MCF 10A (cell line): ENCODE measurements at places on chromosomes 3 and 15.
A peak's percentile ranks its signal among the peaks of the same experiment; 100 is the strongest.

GRCh38 chr3:187673012-187673411 is 2.8 kb upstream of the SST start:
- no peak for DNase-seq

DNA sequence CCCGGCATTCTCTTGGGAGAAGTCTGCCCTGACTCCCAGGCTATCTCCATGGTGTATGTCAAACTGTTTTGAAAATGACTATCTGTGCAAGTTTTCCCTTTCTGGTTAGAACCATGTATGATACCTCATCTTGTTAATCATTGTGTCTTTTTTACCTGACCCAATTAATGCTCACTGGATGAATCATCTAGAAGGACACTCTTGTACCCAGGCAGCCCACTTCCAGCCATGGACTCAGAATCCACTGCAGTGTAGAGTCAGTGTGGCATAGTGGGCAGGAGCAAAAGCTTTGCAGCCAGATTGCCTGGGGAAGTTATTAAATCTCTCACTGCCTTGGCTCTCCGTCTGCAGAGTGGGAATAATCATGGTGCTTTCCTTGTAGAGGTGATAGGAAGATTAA is 1.2 kb downstream of the FAM3D start:
- no peak for DNase-seq

DNA sequence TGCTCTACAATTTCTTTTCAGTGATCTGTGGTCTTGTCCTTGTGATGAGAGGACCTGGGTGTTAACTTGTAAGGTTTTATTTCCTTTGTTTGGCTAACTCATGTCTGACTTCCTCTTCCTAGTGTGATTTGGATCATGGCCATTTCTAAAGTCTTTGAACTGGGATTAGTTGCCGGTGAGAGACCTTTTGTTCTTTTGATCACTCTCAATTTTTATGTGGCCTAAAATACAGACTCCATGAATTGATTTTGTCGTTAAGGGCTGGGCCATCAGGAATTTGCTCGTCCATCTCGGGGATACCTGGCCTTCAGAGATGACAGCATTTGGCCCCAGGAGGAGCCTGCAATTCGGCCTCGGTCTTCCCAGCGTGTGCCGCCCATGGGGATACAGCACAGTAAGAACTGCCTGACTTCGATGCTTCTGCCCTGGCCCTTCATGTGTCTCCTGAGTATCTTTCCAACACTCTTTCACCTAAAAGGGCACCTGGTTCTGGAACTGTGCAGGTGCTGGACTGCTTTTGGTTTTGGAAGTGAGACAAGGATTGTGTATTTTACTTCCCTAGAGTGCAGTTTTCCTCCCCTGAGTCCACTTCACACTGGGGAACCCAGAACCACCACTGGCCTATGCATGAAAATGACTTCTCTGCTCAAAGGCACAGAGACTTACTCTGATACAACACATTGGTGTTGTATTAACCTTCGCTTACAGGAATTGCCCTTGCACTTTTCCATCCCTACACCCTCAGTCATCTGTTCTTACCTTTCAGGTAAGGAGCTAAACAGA is 13.1 kb upstream of the LRRC2 start:
- no peak for DNase-seq

GRCh38 chr3:128133273-128133883 is 9.8 kb upstream of the RUVBL1 start:
- peak; percentile 75 for DNase-seq

- no peak for DNase-seq
Observed at GRCh38 chr3:25906132-25906906, 116.4 kb downstream of the OXSM start.

DNA sequence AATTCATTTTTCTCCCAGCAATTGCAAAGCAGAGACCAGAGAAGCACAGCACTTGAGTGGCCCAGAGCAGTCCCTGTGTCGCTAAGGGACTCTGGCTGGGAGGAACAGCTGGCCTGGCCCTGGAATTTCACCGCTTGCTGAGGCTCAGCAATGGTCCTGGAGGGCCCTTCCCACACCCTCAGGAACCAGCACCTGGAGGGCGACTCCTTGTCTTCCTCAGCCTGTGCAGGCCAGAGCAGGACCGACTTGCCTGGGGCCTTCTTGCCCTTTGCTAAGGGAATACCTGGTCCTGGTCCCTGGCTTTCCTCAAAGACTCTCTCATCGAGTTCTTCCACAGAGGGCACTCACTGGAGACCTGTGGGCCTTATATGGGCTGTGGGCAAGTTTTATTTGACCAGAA is 294.6 kb downstream of the RPLP1 start:
- no peak for DNase-seq

- DNase-seq = peak; percentile 42
Observed at GRCh38 chr15:97893967-97894366, 66.5 kb upstream of the ARRDC4 start.

DNA sequence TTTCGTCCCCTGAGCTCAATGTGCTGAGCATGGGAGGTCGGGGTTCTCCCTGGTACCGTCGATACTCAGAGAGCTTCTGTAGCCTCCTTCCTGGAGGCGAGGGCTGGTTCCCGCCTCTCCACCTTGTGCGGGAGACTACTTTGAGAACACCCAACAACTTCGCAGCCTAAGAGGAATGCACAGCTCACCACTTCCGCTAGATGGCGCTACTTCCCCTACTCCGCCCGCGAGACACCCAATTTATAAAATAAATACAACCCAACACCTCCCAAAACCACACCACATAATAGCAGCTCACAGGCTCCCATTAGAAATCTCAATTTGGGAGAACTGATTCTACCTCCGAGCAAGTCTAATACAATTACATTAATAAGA is 1.2 kb downstream of the RGMA start:
- peak; percentile 80 for DNase-seq

DNA sequence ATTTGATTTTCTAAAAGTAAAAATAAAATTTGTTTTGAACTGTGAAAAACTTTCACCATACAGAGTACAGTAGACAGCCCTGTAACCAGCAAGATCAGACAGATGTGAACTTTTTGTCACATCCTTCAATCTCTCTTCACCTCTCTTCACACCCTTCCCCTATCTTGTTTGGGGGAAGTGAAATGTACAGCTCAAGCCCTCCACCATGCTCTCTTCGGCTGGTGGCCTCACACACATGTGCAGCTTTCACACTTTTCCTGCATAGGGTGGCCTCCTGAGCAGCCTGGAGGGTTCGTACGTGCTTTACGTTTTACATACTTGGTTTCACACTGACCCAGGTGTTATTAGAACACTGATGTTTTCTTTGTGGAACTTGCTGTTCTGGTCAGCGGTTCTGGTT is 86.4 kb downstream of the DNAJB8 start:
- DNase-seq = no peak

DNA sequence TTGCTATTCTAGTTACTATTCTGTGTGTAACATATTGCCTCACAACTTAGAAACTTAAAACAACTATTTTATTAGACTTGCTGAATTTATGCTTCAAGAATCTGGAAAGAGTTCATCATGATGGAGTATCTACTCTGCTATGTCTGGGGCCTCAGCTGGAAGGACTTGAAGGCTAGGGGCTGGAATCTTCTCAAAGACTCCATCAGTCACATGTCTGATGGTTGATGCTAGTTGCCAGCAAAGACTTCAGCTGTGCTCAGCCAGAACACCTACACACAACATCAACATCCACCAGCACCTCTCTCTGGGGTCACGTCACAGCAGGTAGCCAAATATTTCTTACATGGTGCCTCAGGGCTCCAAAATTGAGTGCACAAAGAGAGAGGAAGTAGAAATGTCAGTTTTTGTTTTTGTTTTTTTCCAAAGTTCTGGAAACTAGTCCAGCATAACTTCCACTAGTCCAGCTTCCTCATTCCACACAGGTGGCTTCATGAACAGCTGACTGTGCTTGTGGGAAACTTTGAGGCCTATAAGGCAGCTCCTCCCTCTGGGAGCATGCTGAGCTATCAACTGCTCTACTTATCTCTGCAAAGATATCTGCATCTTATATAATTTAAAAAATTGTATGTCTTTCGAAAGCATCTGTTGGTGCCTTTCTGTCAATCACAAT is 325.4 kb upstream of the AGTR1 start:
- no peak for DNase-seq

DNA sequence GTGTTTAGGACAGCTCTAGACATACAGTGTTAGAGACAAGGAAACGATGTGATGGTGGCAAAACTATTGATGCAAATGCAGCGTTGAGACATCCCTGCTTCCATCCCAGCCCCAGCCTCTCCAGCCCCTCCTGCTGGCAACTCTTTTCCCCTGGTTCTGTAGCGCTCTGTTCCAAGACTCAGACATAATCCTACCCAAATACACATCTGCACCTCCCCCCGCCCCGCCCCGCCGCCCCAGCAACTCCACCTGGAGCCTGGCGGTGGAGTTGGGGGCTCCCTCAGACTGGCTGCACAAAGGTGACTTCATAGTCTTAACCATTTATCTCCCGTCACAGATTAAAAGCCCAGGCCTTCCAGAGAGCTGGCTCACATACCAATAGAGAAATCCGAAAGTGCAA is 7.2 kb upstream of the SEC22A start:
- no peak for DNase-seq

DNA sequence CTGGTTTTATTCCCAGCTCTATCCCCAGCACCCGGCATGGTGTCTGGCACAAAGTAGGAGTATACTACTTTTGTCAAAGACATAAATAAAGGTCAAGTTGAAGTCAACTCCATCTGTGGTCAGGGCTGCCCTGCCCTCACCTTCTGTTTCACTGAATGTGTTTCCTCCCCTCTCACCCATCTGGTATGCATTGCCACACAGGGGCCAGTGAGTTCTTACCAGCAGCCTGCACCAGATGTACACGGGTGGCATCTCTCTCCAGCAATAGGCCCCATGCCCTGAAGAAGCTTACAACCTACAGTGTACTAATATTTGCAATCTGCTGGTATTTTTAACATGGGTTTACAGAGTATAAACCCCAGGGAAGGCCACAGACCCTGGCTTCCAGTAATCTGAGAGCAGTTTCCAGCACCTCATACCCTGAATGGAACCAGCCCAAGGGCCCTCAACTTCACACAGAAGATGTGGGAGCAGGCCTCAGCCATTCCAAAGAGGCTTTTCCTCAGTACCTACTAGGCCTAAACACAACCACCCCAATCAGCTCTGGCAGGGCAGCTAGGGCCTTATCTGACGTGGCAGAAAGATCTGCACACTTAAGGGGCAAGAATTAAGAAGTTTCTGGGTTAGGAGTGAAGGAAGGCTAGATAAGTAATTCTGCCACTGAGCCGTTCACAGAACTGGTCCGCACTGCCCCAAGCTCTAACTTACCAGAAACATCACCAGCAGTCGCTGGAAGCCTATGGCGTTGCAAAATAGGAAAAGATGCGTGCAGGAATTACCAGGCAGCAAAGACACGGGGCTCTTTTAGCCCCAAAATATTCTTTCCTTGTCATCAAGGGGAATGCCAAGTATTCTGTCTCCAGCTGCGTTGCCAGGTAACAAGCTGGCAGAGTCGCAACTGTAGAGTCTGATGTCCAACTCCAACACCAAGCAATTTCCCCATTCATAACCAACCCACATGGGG is 2.1 kb downstream of the IDH2 start:
- DNase-seq = peak; percentile 41

DNA sequence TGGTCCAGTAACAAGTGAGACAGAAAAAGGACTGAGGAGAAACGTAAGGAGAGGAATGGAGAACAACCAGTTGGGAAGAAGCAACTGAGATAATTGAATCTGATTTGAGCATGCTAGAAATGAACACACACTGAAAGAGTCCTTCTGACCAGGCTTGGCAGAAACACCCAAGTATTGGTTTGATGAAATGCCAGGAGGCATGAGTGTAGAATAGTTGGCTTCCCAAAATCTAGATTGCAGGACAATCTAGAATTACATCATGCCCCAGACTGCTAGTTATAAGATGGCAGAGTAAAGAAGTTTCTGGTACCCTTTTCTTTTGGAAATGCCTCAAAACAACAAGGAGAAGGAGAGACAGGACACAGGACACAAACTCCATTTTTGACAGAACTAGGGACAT is 189.7 kb upstream of the STT3B start:
- DNase-seq = no peak

- no peak for DNase-seq
Observed at GRCh38 chr3:195023989-195024388, 247.0 kb downstream of the XXYLT1 start.

DNA sequence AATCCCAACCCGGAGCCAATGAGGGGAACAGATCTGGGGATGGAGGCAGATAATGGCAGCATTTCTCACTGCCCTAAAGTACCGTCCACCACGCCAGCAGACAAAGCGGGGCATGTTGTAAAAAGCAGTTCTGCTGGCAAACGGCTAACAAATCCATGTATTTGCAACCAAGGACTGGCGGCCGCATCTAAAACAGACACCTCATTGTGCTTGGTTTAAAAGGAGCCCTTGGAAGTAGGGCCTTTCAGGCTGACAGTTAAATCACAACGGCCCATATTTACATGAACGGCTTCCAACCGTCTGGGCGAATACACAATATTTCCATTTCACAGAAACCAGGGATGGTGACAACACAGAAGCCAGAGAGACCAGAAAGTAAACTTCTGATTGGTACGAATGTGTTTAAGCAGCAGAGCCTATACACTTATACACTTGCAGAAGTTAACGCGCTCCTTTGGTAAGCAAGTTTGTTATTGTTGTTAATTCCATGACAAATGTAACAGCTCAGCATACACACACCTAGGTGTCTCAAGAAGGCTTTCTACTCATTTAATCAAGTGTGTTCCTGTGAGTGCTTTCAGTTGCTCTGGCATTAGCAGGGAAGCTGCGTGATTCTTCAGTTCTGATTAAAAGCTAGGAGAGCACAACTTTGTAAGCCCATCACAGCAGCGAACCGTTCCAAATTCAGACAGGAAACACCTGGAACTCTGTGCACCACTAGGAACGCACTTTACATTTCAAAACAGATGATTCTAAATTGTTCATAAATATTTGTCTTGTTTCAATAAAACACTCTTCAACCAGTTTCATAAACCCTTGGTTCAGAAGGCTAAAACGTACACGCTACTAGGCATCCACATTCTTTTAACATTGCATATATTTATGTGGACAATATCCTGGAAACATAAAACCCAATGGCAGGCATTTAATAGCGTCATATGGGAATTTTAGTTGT is 112.9 kb downstream of the PDZRN3 start:
- DNase-seq = no peak

- no peak for DNase-seq
Observed at GRCh38 chr15:35992791-35993190, 446.8 kb upstream of the DPH6 start.

- no peak for DNase-seq
Observed at GRCh38 chr3:177379045-177379444, 181.8 kb upstream of the TBL1XR1 start.

DNA sequence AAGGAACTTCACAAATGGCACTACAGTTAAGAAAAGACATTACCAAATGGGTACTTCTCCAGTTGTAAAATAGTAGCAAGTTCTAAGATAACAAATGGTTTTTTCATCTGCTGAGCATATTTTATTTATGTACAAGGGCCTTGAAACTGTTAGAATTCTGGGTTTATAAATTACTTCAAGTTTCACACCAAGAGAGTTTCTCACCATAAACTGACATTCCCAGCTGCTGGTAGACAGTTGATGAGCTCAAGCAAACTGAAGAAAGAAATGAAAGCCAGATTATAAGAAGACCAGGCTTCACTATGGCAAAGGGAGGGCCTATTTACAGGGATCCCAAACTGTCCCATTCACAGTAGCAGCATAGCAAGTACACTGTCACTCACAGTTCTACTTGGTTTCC is 99.8 kb downstream of the DHX30 start:
- no peak for DNase-seq
